Nucleus accumbens (tissue), 56 donors: ENCODE measurements at places on chromosomes 11 and 22.

DNA sequence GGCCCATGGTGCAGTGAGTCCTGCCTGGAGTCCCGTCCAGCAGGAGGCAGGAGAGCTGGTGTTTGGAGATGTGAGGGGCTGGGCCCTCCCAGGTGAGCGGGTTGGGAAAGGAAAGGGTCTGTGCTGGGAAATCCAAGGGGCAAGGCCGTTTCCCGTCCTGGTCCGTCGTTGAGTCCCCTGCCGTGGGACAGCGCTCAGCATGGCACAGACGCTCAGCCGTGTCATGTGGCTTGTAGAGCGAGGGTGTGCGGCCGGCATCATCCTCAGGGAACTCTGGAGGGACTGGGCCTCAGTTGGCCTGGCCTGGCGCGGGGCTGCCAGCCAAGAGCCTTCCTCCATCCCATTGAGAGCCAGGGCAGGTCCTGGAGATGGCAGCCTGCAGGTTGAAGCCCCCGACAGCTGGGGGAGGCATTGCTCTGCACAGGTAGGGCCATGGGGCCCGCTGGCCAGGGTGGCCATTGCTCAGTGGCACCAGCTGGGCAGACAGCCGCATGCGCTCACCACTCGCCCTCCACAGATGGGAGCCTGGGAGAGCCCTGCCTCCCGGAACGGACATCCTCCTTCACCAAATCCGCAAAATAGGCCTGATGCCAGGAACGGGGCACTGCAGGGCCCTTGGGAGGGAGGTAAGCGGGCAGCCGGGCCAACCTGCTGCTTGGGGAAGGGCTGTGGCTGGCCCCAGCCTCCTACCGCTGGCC lies 28.7 kb downstream of the KCNQ1 start:
- DNase-seq: no peak

DNA sequence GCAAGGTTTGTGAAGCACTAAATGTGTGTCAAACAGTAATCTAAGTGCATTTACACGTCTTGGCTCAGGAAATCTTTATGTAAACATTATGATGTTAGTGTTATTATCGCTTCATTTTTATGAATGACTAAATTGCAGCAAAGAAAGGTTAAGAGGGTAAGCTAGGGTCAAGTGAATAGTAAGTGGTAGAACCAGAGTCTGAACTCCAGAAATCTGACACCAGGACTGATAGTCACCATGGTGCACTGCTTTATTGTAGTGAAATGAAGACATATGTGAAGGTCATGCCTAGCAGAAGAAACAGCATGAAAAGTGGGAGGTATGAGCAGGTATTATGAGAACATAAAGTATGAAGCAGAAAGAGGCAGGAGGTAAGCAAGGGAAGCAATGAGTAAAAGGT lies 368.7 kb upstream of the TENM4 start:
- DNase-seq: no peak

DNA sequence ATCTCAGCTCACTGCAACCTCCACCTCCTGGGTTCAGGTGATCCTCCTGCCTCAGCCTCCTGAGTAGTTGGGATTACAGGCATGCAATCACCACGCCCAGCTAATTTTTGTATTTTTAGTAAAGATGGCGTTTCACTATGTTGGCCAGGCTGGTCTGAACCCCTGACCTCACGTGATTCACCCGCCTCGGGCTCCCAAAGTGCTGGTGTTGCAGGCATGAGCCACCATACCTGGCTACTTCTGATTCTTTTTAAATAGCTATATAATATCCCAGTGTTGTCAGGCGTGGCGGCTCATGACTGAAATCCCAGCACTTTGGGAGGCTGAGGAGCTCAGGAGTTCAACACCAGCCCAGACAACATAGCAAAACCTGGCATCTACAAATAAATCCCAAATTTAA lies 20.7 kb downstream of the TMEM41B start:
- no peak for DNase-seq

- no peak for DNase-seq
Observed at GRCh38 chr11:748007-748359, 719 bp downstream of the TALDO1 start.

DNA sequence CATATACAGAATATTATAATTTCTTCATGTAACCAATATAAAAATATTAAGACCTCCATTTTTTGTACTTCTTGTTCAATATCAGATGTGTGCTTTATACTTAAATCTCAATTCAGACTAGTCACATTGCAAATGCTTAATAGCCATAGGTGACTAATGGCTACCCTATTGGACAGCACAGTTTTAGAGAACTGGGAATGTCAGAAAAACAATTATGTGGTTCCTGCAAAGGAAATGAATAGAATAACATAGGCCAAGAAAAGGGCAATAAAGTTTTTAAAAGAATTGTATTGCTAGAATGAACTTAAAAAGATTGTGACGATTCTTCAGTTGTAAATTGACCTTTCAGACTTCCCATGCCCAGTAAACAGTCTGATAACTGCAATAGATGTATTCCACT lies 843.0 kb downstream of the METTL15 start:
- no peak for DNase-seq

DNA sequence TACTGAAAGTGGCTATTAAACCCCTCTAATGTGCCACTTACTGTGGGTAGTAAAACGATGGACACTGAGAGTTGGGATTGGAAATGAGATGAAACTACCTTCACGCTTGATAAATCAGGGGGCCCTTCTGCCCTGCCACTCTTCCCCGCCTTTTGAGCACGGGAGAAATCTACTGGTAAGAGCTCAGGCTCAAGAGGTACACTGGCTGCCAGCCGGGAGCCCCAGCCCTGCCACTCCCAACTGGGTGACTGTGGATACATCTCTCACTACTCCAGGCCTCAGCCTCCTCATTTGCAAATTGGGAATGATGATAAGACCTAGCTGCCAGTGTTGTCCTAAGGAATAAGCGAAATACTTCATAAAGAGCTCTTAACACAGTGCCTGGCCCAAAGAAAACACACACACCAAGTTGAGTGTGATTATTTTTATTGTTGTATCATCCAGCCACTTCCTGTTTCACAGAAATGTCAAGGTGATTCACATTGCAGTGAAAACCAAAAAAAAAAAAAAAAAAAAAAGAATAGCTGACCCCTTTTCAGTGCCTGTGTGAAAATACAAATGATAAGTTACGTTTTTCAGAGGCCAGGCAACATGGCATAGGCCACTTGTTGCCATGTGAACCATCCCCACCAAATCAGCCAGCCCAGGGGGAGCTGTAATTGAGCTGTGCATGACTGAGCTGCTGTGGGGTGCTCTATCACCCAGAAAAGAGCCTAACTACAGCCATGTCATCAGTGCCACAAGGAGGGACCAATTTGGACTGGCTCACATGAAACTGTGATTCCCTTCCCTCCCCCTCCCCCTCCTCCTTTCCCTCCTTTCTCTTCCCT lies 4.4 kb upstream of the ZNRD2 start:
- no peak for DNase-seq

DNA sequence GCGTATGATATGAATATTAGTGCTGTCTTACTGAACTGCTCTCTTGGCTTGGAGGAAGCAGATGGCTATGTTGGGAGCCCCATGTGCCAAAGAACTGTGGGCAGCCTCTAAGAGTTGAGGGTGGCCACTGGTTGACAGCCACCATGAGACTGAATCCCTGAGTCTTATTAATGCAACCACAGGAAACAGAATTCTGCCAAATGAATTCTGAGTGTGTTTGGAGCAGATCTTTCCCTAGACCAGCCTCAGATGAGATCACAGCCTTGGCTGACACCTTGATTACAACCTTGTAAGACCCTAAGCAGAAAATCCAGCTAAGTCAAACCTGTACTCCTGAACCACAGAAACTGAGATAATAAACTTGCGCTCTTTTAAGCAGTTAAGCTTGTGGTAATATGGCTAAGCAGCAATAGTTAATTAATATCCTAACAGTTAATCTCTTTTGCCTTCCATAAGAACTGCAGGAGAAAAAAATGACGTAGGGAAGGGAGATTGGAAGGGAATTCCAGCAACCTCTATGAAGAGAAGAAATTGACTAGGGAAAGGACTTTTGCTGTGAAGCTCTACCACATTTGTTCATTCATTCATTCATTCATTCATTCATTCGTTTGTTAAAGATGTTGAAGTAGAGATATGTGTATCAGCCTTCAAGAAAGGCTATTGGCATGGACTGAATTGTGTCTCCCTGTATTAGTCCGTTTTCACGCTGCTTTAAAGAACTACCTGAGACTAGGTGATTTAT lies 26.8 kb downstream of the ADM start:
- DNase-seq: no peak

DNA sequence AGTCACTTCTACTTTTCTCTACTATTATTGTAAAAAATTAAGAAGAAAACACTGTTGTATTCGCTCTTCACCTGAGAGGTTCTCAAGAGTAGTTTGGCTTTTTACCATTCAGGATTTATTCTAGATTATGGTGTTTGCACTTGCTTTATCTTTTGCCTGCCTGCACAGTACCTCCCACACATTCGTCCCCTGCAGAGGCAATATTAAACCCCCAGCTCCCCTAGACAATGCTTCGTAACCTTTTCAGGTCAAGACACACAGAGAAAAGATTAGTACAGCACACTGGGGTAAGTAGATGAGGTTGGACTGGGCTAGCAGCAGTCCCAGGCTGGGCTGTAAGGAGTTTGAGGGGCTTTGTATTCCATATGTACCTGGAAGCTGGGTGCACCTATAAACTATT lies 62.4 kb downstream of the TNRC6B start:
- no peak for DNase-seq

- no peak for DNase-seq
Observed at GRCh38 chr11:36268337-36268985, 20.8 kb downstream of the COMMD9 start.

- no peak for DNase-seq
Observed at GRCh38 chr11:71481101-71481960, 28.3 kb downstream of the NADSYN1 start.

- no peak for DNase-seq
Observed at GRCh38 chr11:1480555-1481482, 5.8 kb downstream of the MOB2 start.

GRCh38 chr11:70226183-70226582 lies 23.1 kb downstream of the FADD start:
- DNase-seq: no peak

DNA sequence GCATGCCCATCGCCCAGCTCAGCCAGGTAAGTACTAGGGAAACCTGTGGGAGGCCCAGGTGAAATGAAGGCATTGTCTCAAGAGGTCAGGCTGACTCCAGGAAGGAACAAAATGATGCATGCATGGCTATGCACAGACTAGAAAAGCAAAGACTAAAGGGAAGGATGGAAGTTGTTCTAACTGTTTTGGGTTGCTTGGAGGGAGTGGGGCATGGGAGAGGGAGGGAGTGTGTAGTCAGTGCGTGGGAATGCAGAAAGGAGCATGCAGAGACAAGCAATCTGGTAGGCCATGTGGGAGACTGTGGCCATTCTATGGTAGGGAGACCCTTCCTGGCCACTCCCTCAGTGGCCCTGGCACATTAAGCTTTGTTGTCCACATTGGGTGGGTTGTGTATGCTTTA lies 2.9 kb downstream of the MICAL3 start:
- no peak for DNase-seq

- DNase-seq: no peak
Observed at GRCh38 chr11:68173926-68174325, 39.2 kb downstream of the KMT5B start.

DNA sequence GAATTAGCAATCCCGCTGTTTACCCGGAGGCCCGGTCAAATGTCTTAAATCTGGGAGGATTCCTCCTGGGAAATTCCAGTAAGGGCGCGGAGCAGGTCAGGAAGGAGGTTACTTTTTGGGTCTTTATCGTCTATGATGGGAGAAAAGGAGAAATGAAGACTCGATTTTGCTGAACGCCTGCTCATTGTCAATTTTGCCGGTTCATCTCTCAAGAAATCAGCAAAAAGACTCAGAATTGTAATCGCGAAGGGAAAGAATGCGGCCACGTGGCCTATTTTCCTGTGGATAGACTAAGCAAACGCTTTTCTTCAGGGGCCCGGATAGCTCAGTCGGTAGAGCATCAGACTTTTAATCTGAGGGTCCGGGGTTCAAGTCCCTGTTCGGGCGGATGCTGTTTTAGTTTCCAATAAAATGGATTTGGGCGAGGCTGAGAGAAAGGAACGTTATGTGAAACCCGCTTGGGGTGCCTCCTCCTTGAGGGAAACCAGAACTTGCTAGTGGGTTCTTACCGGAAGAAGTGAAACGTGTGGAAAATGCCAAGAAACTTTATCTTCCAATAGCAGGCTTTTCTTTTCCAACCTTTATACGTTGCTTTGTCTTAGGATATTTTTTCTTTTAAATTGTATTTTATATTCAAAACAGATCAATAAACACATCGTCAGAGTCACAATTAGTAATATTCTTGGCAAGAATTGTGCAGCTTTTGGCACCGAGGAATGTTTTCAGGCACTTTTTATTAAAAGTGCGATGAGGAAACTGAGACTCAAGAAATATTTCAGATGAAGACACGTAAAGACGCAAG lies 45.0 kb downstream of the OR4D9 start:
- DNase-seq: peak; percentile 72

GRCh38 chr11:2390725-2391151 lies 9.8 kb upstream of the TSSC4 start:
- peak; percentile 68 for DNase-seq
